Daoy (cell line): ENCODE measurements at places on chromosomes 1 and 21. TPM values are rescaled to one million over a fixed set of nuclear protein-coding genes. Genes with fewer than 3 reads are reported as not detected.

GRCh38 chr1:62601457-62601856 lies 4.1 kb downstream of the ANGPTL3 start:
- DNase-seq, result no peak

DNA sequence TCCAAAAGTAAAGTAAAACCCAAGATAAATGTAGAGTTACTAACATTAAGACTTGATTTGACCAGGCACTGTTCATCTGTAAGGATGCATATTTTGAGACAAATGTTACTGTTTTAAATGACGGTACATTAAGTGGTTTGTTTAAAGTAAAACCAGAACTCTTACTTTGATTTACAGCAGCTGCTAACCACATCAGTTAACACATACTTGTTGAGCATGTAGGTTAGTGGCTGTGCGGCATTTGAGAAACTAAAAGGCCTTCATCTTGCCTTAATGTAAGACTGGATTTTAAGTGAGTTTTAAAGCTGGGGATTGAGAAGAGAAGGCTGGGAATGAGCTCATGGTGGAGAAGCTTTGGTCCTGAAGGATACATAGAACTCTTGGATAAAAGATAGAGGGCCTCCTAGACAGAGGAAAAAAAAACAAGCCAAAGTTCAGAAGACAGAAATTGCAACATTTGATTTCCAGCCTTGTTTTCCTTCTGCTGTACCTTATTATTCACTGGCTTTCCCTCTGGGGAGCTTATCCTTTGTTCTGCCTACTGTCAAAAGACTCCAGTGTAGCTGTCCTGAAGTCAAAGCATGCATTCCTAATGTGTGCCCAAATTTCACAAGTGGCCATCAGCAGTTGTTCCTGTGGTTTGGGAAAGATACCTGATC lies 66.6 kb downstream of the MTR start:
- no peak for DNase-seq

DNA sequence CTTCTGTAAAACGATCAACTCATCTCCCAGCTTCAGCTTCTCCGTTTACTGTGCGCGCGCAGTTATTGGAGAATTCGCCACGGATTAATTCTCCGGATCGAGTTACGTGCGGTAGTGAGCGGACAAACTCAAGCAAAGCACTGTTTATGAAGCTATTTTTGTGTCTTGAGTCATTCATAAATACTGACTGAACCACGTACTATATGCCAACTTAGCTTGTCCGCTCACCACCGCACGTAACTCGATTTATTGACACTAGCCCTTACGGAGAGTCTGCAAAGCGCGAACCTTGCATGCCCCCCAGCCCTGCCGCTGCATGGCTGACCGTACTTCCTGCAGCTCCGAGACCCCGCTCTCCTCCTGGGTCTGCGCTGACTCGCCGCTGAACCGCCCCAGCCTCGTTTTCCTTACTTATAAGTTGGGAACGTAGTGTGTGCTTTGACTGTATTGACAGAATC lies 773 bp downstream of the CHD1L start:
- peak; percentile 52 for DNase-seq

- no peak for DNase-seq
Observed at GRCh38 chr1:195738966-195739650, 869.1 kb downstream of the KCNT2 start.

The SLC2A5 gene
- not detected in 2 replicates for total RNA-seq
